Heart left ventricle (tissue), 16 donors: ENCODE measurements at places on chromosomes 12 and 14. TPM values are rescaled to one million over a fixed set of nuclear protein-coding genes. Genes with fewer than 3 reads are reported as not detected.

Gene PLEKHG7
- total RNA-seq = not detected

Gene TAS2R7
- total RNA-seq = not detected

Gene AQP6
- total RNA-seq = not detected

Gene PPFIA2
- 0.44 TPM for total RNA-seq

- peak; percentile 66 for DNase-seq
Observed at GRCh38 chr14:91417120-91417982, at the start of gene CCDC88C. CCDC88C (minus strand) TSS chr14:91417820; CDS start chr14:91417690, 130 bp downstream.

DNA sequence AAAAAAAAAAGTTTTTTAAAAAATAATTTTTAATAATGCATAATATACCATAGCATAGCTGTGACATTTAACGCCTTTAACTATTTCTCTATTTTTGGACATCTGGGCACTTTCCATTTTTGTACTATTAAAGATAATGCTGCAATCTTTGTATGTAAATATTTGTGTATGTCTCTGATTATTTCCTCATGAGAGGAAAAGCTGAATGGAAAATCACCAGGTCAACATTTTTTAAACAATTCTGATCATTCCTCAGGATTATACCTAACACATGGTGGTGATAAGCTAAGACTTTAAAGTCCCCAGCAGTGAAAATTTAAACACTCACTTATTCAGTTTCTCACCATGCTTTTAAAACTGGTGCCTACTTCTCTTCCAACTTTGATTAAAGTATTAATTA, 31.3 kb upstream of the NR1H4 start:
- no peak for DNase-seq

GRCh38 chr12:5587711-5588121, 155.8 kb downstream of the NTF3 start:
- DNase-seq = no peak

DNA sequence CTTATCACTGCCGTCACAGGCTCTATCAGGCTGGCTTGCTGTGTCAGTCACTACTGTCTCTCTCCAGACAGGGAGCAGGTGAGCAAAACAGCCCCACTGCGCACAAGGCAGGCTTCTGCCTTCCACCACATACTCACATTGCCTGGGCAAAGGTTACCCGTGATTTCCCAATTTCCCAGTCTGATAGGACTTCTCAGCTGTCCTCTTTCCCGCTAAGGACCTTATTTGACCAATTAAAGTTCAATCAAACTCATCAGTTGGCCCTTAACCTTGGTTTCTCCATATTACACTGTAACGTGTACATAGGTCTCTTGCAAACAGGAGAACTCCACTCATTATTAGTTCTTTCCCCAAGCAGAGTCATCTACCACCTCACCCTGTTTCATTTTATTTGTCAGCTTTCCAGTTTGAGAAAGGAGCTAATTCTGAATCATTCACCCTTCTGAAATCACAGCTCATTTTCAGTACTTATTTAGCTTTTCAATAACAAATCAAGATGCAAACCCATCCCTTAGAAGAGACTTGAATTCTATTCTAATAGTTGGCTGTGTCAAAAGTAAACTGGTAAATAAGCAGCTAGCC, 170.8 kb downstream of the ESR2 start:
- no peak for DNase-seq

GRCh38 chr12:52794479-52795331, 1.2 kb downstream of the KRT3 start:
- no peak for DNase-seq

DNA sequence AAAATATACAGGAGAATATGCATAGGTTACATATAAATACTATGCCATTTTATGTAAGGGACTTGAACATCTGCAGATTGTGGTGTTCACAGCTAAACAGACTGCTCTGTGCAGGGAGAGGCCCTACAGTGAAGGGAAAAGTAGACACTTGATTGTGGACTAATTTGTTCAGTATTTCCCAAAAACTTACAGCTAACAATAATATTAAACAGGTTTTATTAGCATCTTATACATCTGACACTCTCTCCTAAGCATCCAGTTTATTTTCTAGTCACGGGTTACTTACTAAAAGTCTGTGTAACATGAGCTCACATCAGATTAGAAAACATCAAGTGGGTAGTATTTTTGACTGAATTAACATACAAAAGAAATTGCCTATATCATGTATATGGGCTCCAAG, 53.3 kb upstream of the OR5AU1 start:
- DNase-seq = no peak

- DNase-seq = no peak
Observed at GRCh38 chr12:11085419-11085818, 6.7 kb downstream of the TAS2R43 start.

DNA sequence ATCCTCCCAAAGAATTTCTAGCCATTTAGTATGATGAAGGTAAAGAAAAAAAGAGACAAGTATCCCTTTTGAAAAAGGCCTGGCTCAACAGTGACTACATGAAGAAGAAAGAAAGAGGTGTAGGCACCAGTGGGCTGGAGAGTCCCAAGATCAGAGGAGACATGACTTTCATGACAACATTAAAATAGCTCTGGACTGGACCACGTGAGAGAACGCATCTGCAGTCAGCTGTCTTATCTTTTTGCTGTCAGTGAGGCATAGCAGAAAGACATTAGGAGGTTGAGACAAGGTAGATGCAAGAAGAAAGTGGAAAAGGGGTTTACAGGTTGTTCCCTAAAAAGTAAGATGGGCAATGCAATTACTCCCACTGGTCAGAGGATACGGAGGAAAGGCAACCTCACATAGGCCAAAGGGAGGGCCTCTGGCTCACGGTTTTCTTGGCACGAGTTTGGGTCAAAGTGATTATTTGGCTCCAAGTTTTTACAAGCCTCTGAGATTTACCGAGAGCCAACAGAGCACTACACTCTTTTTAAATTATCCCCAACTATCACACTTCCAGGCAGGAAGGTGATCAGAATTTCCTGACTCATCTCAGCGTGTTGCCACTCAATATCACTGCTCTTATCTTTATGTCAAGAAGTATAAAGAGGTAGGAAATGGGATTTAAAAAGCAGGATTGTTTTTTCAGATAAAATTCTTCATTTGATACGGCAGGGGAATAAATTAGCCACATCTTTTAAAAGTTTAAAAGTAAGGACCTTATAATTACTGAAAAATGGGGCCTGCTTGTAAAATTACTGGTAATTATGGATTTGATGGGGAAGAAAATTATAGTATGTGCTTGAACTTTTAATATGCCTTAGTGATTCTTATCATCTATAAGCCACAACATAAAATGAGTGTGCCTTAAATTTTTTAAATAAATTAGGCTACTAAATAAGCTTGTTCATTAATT, 29.2 kb downstream of the TMTC1 start:
- no peak for DNase-seq

DNA sequence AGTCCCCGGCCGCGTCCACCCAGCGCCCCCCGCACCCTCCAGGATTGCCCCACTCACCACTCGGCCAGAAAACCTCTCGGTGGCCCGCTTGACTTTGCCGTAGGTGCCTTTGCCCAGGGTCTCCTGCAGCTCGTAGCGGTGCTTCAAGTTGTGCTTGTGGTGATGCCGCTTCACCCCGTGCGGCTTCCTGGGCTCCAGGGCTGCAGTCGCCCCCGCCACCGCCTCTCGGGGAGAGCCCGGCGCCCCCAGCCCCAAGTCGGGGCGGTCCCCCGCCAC, 459 bp downstream of the NUAK1 start:
- DNase-seq = no peak

DNA sequence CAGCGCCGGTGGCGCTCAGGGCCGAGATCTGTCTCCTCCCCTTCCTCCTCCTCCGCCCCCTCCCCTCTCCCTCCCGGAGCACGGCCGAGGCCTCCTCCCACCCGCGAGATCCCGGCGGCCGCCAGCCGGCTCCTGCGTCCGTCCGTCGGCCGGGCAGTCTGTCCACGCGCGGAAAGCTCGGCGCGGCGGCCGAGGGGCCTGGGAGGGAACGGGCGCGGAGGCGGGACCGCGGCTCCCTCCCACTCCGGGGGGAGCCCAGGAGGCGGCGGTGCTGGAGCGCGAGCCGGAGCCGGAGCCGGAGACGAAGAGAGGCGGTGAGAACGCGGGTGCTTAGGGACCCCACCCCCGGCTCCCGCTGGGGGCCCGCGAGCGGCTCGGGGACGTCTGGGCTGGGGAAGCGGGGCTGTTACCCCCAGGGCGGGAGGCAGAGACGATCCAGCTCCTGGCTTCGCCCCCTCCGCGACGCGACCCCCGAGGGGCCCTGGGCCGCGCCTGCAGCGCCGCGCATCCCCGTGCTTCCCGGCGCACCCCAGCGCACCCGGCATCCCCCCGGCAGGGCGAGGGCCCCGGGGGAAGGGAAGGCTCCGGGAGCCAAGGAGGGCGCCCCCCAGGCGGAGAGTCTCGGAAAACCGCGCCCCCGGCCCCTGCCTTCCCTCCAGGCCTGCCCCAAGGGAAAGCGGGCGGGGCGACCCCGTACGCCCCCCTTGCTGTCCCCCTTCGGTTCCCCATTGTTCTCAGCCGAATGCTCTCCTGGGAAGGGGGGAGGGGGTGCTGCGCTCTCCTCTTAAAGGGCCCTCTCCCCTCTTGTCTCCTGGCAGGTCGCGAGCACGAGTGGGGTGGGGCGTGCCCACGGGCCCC, at the start of gene DTX1:
TSS of gene DTX1 (plus strand) at position 100 of the 858 bp plus-strand sequence. CDS start 1,463 bp downstream, outside the sequence.
- DNase-seq = peak; percentile 57
